ENCODE measurements at places on chromosomes 5 and 9.

DNA sequence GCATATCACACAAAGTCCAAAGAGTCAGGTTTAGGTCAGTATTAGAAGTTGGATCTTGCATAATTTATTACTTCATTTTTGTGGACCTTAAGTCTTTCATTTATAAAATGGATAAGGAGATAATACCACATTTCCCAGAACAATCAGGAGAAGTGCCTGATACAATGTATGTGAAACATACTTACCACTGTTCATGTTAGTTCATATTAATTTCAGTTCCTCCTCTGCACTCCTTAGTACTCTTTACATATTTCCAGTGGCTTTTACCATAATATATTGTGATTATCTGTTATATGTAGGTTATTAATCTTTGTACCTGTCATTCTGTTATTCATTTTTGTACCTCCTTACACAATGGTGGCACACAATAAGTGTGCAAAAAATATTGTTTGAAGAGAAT, 214.4 kb downstream of the ARL15 start:
- DNase-seq, result no peak

- DNase-seq, result no peak
Observed at GRCh38 chr5:20040901-20041300, 52.9 kb upstream of the CDH18 start.

- no peak for DNase-seq
Observed at GRCh38 chr9:108636013-108636412, 219.8 kb downstream of the ACTL7B start.

- no peak for DNase-seq
Observed at GRCh38 chr5:92922231-92922967, 658.6 kb downstream of the NR2F1-AS1 start.

DNA sequence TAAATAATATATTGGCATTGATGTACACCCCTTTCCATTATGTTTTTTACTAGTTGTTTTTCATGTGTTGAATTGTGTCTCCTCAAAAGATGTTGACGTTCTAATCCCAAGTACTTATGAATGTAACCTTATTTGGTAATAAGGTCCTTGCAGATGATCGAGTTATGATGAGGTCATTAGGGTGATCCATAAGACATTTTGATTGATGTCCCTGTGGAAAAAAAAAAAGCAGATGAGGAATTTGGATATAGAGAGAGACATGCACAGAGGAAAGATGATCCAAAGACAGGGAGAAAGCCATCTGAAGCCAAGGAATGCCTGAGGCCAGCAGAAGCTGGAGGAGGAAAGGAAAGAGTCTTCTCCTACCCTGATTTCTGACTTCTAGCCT, 632.7 kb downstream of the TLR4 start:
- DNase-seq, result no peak

GRCh38 chr5:123414974-123415373, 8.2 kb downstream of the CEP120 start:
- no peak for DNase-seq

DNA sequence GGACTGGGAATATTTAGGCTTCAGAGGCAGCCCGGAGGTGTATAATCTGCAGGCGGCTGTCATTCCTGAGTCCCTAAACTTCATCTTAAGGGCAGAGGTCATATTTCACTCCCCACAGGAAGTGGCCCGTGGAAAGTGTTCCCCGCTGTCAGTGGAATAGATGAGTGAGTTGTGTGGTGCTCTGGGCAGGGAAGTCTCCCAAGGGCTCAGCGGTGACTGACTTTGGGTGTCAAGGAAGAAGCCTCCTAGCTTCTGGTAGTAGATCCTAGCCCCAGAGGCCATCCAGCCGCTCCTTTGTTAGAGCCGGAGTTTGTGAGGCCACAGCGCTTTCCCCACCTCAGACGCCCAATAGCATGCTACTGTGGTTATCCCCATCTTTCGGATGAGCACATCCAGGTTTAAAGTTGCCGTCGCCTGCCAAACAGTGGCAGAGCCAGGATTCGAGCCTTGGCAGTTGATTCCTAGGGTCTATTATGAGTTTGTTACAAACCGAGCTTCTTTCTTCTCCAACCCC, 38.9 kb upstream of the TIFAB start:
- DNase-seq, result no peak

DNA sequence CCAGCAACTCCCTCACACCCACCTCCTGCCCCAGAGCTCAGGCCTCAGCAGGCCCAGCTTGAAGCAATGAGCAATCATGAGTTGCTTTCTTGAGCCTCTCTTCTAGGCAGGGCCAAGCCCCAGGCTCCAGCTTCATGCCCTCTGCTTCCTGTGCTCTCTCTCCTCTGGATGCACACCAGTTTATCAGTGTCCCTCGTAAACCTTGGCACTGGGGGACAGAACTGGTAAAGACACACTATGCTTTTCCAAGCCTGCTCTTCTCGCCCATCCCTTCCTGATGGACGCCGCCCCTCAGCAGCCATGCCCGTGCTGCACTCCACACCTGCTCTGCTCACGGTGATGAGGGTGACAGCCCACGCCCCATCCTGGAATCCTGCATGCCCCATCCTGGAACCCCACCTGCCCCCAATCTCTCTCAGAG, 49.4 kb upstream of the ORM1 start:
- DNase-seq, result no peak

- no peak for DNase-seq
Observed at GRCh38 chr5:85656050-85656449, 961.7 kb upstream of the COX7C start.

GRCh38 chr5:14781106-14781505, 90.5 kb downstream of the ANKH start:
- DNase-seq, result no peak

- DNase-seq, result no peak
Observed at GRCh38 chr9:85605905-85606304, 135.8 kb downstream of the AGTPBP1 start.

- DNase-seq, result no peak
Observed at GRCh38 chr9:96398582-96399324, 15.2 kb upstream of the SLC35D2 start.

GRCh38 chr5:73668486-73669111, 42.6 kb downstream of the ARHGEF28 start:
- DNase-seq, result no peak

DNA sequence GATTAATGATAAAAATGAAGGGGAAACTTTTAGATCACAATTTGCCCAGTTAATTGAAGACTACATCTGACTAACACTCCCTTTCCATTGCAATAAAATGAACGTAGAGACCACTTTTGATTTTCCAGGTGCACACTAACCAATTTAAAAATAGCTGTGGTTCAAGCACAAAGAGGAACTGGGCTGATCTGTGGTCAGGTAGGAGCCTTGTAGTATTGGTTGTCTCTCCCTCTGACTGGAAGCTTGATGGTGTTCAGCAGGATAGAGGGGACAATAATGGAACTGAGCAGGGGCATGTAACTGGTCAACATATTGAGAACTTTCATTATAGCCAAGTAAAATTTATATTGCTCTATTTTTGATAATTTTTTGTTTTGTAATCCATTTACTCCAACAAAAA, 886.8 kb upstream of the SEMA6A start:
- no peak for DNase-seq

DNA sequence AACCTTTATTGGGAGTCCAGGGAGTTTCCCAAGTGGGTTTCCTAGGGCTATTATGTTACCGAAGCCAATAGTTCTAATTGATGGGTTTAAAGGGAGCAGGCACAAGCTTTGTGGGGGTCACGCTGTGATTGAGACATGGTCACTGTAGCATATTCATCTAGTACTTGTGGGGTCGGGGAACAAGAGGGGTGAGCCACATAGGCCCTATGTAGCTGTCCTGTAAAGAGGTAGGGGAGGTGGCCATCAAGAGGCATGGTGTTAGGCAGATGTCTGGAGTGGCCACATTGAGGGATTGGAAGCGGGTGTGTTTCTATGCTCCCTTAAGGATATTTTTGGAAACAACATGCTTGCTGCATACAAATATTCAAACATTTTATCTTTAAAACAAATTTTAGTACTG, 50.1 kb downstream of the EXOSC2 start:
- DNase-seq, result no peak

GRCh38 chr5:73705364-73705763, 79.4 kb downstream of the ARHGEF28 start:
- DNase-seq, result no peak

Measured in AML-193 (cell line).